ENCODE measurements at places on chromosomes 2 and 18. TPM values are rescaled to one million over a fixed set of nuclear protein-coding genes. Genes with fewer than 3 reads are reported as not detected.

DNA sequence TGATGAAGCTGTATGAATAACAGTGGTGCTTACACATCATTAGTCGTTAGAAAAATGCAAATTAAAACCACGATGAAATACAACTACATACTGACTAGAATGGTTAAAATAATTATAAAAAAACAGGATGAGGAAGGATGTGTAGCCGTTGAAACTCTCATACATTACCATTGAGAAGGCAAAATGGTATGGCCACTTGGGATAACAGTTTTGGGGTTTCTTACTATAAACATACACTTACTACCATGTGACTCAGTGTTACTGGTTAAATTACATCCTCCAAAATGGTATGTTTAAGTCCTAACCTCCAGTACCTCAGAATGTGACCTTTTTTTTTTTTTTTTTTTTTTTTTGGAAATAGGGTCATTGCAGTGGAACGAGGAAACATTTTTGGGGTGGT lies 58.4 kb downstream of the UBE2E3 start:
- DNase-seq: no peak

The ACVR1C gene
- 3.0 TPM for total RNA-seq

DNA sequence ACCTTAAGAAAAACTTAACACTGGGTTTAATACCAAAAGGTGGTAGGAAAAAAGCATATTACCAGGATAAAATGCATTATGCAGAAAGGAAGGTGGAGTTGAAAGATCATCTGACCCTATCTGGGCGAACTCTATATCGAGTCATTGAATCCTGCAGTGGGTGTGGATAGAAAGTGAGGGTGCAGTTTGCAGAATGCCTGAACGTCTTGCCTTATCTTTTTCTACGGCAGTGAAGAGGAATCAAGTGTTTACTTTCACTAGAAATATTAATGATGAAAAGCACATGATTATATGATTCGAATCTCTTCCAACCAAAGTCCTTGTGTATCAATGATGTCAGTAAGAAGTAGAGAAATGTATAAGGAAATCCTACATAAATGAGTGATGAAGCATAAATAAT lies 4.3 kb upstream of the CAVIN2 start:
- no peak for DNase-seq

The TLX2 gene
- not detected for total RNA-seq

The DSG4 gene
- total RNA-seq: not detected

The FLACC1 gene
- not detected for total RNA-seq

The C2orf15 gene
- 5.6 TPM for total RNA-seq

DNA sequence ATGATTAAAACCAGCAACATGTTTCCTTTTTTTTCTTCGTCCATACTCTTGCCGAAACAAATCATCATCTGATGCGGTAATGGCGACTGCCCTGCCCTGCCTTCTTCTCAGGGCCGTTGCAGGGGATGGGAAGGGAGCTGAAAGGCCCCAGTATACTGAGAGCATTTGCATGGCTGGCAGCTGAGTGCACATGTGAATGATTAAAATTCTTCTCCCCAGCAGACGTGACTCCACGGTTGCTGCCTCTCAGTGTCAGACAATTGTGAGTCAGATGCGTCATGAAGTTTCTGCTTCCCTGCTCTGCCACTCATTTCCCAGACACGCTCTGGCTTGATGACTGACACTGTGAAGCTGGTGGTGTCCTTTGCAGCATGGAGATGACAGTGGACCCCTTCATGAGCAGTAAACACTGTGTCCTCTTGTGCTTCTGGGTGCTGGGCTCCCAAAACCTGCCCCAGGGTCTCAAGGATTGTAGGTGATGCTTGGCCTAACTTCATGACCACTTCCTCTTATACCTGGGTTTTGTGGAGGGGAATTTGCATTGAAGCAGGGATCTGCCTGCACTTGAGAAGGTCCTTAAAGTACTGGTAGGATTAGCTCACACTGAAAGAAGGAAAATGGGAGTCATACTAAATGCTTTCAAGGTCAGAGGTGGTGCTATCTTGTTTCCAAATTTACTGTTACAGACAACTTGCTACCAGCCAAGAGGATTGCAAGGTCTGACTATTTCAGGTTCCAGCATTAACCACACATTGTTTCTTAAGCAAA lies 222.5 kb upstream of the COPS8 start:
- DNase-seq: no peak

The GLI2 gene
- total RNA-seq: 9.4 TPM
